ENCODE measurements at places on chromosomes 11 and 22.

DNA sequence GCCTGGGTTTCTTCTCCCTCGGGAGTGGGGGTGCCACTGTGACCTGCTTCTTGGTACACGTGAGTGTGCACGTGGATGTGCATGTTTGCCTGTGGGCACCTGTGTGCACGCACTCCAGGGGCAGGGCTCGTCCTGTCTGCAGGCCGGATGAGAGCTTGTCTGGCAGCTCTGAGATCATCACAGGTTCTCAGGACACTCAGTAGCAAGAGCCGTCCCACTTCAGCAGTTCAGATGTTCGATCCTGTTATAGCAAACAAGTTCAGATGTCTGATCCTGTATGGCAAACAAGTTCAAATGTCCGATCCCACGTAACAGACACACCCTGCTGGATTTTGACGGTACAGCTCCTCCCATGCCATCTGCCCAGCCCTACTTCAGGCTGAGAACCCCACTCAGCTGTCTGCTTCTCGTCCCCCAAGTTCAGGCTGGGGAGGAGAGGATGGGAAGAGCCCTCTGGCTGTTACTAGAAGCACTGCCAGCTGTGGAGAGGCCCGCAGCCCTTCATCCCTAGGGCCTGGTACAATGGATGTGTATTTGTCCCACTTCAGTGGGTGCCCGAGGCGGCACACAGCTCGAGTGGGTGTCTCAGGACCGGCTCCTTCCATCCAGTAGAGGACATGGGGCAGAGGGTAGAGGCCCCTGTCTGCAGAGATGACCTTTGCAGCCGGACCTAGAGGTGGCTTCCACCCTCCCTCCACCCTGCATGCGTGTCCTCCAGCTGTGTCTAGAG, 1126.9 kb downstream of the BRD1 start:
- no peak for DNase-seq

- no peak for DNase-seq
These were observed 66.8 kb downstream of the LRP5 start for GRCh38 chr11:68379206-68379605.

DNA sequence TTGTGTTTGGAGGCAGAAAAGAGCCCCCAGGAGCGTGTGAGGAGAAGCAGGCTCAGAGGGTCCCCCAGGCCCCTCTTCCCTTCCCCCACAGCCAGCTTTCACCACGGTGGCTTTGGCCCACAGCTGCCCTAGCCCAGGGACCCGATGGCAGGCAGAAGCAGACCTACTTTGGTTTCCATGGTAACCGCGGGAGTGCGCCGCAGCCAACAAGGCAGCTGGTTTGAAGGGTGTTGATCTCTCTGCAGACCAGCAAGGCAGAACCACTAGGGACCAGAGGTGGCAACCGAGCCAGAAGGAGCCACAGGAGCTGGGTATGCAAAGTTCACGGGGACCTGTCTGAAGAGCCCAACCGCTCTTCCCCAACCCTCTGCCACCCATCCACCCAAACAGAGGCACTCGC, 69.4 kb downstream of the BUD13 start:
- no peak for DNase-seq

GRCh38 chr11:72831521-72832300, 17.5 kb downstream of the ATG16L2 start:
- DNase-seq: peak; percentile 44

DNA sequence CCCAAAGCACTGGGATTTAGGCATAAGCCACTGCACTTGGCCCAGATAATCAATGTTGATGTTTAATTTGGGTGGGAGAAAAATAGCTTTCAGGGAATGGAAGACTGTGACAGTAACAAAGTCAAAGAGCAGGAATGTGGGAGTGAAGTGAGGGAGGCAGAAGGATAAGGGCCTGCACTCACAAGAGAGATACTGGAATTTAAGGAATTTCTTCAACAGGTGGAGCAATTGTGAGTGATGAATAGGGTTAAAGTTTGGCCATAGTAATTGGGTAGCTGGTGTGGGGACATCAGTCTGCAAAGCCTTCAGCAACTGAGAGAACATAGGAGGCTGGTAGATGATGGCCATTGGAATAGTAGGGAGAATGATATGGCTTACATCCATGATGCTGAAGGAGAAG, 8.6 kb upstream of the APBB1 start:
- no peak for DNase-seq

DNA sequence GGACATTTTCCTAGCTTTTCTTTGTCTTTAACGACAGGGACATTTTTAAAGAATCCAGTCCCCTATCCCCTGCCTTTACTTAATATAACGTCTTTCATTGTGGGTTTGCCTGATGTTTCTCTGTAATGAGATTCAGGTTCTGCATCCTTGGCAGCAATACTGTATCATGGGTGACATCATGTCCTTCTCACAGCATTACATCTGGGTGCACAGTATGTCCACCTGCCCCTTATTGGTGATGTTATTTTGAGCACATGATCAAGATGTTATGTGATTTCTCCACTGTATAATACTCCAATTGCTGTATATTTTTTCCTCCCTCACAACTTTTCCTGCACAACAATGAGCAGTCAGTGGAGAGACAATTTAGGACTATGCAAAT, 9.7 kb upstream of the STK33 start:
- no peak for DNase-seq

DNA sequence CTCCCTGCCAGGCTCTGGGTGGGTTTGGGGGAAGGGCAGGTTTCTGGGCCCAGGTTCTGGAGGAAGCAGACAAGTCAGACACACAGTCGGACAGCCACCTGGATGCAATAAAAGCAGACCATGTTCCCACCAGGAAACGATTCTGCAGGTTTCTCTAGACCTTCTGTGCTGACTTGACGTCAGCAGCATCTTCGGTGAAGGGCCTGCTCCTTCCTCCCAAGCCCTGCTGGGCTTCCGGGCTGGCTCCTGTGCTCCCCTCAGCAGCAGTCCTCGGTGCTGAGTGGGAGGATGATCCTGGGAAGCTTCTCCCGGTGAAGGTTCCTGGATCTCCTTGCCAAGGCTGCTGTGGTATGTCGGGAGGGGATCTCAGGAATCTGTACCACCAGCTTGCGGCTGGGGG, 240.0 kb downstream of the GRIK4 start:
- no peak for DNase-seq

DNA sequence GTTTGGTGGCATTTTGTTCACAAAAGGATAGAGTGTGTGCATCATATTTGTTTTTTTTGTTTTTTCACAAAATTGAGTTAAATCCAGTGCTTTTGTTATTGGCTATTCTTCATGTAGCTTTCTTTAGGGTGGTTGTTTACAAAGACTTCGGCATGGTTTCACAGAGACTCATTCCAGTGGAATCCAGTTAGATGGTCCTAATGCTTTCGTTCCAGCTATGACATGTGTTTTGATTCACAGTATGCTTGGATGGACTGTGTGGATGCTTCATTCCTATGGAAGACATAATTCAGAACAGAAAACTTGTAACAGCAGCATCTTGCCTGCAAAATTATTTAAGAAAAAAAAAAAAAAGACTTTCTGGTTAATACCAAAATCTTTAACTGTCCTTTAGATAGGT, 97.9 kb downstream of the PDHX start:
- no peak for DNase-seq
